ENCODE measurements at places on chromosomes 2 and 18.

DNA sequence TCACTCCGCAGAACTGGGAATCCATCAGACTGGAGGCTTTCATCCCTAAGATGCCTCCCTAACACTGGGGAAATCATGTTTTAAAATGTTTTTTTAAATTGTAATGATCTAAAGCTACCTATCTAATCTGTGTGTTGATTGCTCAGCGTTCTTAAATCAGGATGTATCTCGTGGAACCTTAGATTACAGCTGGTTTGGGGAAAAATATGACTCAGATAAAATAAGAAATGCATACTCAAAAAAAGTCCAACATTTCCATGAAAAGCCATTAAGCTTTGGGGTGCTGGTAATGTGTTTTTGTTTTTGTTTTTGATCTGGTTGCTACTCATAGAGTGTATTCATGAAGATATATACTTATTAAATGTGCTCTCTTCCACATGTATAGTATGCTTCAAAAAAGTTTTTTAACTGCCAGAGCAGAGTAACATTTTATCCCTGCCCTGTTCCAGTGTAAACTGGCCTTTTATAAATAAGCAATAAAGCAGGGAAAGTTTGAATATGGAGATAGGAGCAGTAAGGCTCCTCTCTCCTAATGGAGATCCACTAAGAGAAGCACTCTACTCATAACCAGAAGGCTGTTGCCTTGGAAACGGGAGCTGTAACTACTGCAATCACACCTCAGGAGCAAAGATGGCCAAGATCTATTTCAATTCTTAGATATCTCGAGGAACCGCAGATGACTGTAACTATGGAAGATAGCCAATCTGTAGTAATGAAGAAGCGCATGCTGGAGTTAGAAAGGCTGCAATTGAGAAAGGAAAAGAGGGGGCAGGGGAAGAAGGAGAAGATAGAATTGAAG lies 41.6 kb downstream of the ANKRD44 start:
- no peak for DNase-seq

DNA sequence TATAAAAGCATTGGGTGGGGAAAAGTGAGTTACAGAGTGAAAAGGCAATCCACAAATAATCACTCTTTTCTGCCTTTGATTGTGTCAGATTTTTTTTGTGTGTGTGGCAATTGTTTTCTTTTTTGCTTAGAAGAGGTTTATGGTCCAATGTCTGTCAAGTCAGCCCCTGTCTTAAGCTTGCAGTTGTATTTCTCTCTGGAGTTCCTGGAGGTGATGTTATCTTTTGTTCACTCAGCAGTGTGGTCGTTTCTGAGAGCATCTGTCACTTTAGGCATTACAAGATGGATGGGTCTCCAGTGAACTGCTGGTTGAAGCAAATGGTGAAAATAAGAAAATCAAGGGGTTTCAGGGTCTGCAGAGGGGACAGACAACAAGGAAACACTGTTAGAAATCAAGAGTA lies 121.3 kb downstream of the GREB1L start:
- no peak for DNase-seq

DNA sequence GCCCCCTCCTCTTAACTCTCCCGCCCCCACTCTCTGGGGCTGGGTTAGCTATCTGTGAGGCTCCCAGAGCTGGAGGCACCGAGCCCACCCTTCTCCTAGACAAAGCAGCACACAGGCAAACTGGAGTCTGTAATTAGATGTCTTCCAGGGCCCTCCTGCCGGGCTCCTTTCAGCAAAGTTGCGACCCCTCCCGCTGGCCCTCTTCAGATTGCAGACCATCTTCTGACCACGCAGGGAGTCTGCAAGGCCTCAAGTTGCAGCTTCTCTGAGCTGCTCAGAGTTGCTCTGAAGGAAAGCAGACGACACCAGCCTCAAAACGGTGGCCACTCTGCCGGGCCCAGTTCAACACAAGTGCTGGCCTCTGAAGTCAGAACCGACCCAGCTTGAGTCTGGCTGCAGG lies 228.4 kb upstream of the COPS8 start:
- DNase-seq, result no peak

- peak; percentile 91 for DNase-seq
Observed at GRCh38 chr2:178403671-178404306, 47.2 kb downstream of the PRKRA start.

DNA sequence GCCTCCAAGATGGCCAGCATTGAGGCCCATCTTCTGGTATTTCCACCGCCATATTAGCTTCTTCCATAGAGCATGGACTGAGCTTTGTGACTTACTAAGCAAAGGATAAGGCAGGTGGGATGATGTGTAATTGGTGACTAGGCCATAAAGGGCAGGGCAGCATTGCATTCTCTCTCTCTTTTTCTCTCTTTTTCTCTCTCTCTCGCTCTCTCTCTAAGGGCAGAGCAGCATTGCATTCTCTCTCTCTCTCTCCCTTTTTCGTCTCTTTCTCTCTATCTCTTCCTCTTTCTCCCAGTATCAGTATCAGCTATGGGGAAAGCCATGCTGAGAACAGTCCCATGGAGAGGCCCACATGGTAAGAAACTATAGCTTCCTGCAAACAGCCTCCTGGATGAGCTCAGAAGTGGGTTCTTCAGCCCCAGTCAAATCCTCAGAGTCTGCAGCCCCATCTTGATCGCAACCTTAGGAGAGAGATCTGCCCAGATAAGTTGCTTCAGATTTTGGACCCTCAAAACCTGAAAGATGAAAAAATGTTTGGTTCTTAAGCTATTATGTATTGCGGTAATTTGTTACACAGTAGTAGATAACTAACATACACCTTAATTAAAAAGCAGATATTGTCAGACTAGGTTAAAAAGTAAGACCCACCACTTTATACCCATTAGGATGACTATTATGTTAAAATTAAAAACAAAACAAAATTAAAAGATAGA lies 39.1 kb upstream of the MYCN start:
- DNase-seq, result no peak

GRCh38 chr2:100744589-100744988 lies 75.3 kb upstream of the NPAS2 start:
- DNase-seq, result no peak

GRCh38 chr2:32652555-32653209 lies 24.8 kb downstream of the TTC27 start:
- no peak for DNase-seq

DNA sequence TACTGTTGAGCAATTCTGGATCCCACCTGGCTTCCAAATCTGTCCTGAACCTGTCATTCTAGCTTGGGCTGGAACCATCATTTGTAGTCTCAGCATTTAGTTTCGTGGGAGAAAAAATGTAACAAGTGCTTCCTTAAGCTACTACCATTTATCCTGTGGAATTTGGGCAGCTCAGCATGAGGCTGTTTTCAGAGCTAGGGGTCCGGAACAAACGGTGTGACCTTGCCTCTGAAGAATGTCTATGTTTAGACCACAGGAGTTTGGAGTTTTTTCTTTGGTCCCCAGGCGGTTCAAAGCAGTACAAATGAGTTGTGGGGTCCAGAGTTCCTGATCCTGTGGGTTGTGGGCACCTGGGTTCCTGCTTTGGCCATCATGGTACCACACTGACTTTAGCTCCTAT lies 59.1 kb upstream of the TMEM178A start:
- DNase-seq, result no peak

GRCh38 chr2:98927027-98927426 lies 9.0 kb downstream of the CRACDL start:
- no peak for DNase-seq
